Ecto neural progenitor cell (in vitro differentiated cells): ENCODE measurements at places on chromosomes 6 and 20.

GRCh38 chr6:52552278-52552643 is 24.6 kb downstream of the TRAM2 start:
- no peak for DNase-seq

- DNase-seq: no peak
These were observed 6.2 kb downstream of the BPHL start for GRCh38 chr6:3124667-3125066.

DNA sequence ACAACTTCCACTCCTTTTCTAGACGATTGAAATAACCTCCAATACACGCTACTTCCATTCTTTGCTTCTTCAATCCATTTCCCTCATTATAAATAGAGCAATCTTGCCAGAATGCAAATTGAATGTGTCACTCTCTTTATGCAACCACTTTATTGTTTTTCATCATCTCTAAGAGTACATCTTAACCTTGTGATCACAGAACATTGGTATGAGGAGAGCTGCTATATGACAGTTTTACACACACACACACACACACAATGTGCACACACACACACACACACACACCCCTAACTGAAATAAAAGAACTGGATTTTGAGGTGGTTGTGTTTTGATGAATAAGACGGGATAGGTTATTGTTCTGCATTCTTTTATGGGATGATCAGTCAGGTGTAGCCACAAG is 187.0 kb downstream of the HDGFL1 start:
- no peak for DNase-seq

DNA sequence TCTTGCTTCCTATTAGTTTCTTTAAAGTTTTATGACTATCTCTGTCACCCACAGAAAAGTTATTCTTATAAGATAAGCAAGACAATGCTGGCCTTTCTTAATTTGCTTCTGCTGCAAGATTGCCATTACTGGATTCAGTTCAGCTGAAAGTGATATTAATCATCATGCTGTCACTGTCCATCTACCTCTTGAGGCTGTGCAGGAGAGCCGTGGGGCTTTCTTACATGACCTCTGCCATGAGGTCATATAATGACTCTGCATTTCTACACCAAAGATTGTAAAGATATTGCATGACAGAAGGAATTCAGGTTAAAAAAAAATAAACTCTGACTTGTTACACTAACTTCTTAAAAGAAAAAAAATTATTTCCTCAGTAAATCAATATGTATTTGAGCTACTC is 106.9 kb downstream of the TRDN start:
- no peak for DNase-seq

GRCh38 chr6:107786709-107787588 is 37.2 kb downstream of the SCML4 start:
- no peak for DNase-seq

GRCh38 chr6:9711365-9711764 is 703.5 kb downstream of the TFAP2A start:
- no peak for DNase-seq

GRCh38 chr6:139841794-139842215 is 467.4 kb upstream of the CITED2 start:
- no peak for DNase-seq

DNA sequence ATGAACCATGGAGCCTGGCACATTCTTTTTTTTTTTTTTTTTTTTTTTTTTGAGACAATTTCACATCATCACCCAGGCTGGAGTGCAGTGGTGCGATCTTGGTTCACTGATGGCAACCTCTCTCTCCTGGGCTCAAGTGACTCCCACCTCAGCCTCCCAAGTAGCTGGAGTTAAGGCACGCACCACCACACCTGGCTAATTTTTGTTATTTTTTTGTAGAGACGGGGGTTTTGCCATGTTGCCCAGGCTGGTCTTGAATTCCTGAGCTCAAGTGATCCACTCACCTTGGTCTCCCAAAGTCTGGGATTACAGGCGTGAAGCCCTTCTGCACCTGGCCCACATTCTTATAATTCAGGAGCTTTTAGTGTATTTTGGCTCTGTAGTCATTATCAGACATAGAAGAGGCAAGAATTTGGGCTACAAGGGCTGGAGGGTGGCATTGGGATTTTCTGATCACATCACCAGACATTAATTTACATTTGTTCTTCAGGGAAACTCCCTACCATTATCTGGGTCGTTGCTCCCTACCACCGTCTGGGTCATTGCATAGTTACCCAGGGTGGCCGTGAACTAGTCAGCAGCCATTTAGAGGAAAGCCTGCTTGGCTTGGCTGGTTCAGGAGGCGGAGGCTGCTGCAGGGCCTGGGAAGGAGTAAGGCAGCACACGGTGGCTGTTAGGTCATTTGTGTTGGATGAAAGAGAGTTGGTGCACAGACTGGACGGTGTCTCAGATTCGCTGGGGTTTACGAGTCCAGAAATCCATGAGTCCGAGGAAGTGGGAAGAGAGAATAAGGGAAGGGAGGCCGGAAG is 17.6 kb downstream of the ARID1B start:
- no peak for DNase-seq
